Activated CD8-positive, alpha-beta memory T cell treated with anti-CD3 and anti-CD28 coated beads, Interleukin-2, amount 50 U/mL, for 48 hours (primary cell): ENCODE measurements at places on chromosomes 11 and 22.

DNA sequence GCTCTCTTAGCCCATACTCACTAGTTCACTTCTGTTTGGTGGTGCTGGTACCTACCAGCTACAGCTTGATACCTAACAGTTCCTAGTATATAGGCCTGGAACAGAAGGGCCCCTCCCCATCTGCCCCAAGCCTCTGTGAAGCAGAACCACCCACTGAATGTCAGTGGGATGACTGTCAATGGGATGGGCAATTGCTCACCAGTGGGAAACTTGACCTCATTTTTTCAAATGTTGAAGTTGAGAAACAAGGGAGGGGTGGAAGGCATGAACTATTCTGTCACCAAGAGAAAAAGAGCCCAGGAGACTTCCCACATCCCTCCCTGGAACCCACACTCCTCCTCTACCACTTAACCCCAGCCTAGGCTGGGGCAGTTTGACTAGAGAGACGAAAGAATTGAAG lies at the start of gene NLRP10:
TSS of gene NLRP10 (minus strand) at position 62 of the 400 bp plus-strand sequence. CDS start 1,952 bp downstream, outside the sequence.
- DNase-seq: no peak

GRCh38 chr11:68414496-68415221 lies 45.9 kb upstream of the PPP6R3 start:
- no peak for DNase-seq

DNA sequence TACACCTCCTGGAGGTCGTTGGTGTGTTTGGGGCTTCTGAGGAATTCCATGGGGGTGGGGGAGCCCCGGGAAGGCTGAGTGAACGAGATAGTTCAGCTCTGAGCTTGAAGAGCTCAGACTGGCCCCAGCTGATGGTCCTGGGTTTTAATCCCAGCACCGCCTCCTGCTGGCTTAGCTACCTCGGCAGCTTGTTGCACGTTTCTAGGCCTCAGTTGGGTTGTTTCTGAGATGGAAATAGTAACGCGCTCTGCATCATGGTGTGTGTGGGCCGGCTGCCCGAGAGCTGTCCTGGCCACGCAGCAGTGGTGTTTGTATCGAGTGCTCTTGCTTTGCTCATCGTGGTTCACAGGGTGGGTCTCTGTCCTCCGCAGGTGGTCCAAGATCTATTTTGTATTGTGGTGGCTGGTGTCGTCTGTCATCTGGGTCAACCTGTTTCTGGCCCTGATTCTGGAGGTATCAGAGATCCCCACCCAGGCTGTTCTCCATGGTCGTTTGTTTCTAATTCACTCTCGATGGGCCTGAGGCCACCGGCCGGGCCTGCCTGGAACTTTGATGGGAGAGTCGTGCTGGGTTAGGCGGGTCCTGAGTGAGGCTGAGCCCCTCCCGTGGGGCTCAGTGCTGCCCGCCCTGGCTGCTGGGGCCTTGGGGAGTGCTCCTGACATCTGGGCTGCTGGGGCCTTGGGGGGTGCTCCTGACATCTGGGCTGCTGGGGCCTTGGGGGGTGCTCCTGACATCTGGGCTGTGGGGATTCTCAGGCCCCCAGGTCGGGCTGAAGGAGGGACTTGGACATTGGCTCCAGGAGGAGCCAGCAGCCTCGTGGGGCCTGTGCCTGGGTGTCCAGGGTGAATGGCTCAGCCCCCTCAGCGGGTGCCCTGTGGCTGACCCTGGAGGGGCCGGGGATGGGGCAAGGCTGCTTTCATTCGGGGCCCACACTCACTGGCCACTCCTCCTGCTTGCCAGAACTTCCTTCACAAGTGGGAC lies 37.7 kb downstream of the TPCN2 start:
- no peak for DNase-seq

- DNase-seq: no peak
These were observed 5.3 kb downstream of the CPT1B start for GRCh38 chr22:50572965-50573364.

DNA sequence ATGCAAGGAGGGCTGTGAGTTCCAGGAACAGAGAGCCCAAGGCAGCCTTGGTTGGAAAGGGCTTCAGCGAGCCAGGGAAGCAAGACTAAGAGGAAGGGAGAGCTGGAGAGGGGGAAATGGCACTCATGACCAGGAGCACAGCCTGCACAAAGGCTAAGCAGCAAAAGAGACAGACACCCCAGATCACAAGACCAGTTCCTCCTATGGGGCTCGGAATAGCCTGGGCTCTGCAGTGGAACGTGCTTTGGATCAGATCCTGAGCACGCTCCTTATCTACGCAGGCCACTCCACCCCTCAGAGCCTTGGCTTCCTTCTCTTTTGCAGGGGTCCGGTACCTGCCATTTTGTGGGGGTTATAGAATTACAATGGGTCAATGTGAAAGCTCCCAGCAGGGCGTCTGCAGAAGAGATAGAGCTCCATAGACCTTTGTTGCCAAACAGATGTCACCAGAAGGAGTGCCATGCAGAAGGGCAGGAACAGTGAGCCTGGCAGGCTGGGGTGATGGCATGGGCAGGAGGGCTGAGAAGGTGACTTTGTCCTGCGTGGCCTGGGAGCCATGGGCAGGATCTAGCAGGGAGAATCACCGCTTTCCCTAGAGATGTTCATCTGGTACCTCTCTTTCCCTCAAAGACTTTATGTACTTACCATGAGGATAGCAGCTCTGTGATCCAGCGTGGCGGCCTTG lies 33.8 kb downstream of the ZC3H7B start:
- no peak for DNase-seq

DNA sequence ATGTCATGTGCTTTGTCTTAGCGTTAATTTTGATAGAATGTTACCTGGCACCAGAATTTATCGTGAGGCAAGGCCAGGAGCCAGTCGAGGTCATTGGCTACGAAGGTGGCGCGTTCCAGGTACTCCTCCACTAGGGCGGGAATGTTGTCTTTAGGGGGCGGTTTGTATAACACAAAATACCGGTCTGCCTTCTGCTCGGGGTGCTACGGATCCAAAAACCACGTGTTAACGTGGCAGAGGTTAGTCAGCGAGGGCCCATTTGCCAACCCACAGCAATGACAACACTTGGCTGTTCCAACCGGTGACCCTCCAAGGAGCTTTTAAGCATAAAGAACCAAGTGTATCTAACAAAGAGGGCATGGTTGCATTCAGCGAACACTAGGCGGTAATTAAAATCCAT lies 12.5 kb downstream of the ASCC2 start:
- DNase-seq: no peak

DNA sequence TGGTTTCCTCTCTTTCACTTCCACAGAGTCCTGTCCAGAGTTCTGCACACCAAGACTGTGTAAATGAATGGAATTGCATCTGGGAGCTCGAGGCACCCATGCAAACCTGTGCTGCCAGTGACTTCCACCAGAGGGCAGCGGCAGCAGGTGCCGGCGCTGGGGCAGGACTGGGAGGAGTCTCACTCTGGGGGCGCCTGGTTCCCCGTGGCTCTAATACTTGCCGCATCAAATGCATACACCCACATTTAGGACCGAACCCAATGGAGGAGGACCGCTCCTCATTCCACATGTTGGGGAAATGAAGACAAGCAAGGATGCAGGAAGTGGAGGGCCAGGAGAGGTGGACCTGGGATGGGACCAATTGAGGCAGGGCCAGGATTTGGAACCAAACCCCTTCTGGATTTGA lies 1.1 kb upstream of the CD6 start:
- peak; percentile 90 for DNase-seq

DNA sequence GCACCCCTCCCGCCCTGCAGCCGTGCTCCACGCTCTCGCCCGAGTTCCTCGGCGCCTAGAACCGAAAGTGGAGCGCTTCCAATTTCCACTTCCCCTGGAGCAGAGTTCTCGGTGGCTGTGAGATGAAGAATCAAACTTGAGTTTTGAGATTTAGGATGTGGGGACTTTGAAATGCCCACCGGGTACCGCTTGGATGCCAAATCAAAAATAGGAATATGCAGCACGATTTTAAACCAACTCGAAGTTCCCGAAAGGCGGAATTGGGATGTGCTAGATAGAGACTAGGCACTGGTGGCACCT lies 569 bp downstream of the POLA2 start:
- no peak for DNase-seq

DNA sequence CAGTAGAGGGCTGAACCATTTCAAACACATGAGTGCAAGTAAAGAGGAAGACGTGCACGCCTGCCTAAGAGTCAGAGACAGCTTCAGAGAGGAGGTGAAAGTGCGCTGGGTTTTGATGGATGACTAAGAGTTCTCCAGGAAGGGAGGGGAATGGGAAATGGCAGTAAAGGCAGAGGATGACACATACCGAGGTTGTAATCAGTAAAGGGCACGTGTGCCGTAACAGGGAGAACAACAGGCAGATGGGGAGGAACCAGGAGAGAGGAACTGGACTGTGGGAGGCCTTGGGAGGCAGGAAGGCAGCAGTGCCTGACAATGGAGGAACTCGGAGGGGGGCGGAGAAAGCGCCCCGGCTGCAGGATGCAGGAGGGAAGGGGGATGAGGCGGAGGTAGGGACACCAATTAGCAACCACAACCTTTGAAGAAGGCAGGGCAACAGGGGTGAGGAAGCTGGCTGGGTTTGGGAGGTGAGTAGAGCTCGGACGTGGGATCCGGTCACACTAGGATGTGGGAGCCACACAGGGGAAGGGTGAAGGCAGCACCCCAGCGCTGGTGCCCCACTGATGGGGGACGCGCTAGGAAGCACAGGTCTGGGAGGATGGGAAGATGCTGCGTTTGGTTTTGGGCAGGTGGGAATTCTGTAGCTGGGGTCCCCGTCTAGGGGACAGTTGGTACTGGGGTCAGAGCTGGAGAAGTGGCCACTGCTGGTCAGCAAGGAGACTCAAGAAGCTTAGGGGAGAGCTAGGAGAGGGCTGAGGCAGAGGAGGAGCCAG lies 67.4 kb downstream of the SCUBE1 start:
- no peak for DNase-seq

DNA sequence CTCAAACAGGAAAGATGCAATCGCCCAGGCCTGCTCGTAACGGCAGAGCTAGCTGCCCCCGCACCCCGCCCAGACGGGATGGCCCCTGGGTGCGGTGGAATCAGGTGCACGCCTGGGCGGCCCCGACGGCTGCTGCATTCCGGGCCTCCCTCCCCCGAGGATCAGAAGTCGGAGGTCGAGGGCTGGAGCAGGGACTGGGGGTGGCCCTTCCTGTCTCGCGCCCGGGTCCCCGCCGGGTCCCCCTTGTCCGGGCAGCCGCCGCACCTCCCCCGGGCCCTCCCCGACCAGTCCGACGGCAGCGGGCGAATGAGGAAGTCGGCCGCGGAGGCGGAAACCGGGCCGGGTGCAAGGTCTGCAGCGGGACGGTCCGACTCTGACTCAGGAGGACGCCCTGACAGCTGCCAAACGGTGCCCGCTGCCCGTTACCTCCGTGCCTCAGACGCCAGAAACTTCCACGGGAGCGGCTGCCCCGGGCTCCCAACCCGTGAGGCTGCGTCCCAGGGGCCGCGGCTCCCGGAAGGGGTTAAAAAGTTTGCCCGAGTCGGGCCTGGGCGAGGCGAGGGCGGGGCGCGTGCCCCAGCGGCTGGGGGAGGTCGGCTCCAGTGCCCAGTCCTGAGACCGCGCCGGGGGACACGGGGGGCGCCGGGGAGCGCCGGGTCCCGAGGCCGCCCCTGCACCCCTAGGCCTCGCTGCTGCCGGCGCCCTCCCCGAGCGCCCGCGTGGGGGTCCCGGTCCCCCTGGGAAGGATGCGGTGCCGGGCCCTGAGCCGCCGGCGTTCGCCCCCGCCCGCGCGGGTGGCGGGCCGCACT lies 663 bp downstream of the MYH9 start:
- peak; percentile 84 for DNase-seq

DNA sequence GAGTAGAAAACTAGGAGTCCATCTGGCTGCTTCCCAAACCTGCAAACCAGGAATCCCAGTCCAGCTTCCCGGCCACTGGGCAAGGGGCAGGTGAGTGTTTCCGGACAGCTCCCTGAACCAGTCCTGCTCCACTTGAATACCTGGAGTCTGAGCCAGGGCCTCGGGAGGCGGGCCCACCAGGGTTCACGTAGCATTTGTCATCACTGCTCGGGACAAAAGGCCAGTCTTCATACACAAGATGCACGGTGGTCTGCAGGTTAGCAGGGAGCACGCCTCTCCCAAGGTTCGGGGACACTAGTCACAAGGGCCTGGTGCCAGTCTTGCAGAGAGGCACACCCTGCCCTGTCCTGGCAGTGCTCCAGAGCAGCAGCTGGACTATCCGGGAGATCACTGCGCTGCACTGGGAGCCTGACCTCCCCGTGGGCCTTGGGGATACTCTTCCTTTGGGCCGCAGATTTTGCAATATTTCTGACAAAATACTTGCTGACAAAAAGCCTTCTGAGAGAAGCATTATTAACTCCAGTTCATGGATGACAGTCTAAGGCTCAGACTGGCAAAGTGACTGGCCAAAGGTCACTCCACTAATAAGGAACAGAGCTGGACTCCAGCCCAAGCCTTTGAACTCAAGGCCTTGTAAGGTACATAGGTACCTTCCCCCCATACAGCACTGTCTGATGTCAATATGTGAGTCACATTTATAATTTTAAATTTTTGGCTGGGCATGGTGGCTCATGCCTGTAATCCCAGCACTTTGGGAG lies 25.1 kb downstream of the CD6 start:
- DNase-seq: no peak

DNA sequence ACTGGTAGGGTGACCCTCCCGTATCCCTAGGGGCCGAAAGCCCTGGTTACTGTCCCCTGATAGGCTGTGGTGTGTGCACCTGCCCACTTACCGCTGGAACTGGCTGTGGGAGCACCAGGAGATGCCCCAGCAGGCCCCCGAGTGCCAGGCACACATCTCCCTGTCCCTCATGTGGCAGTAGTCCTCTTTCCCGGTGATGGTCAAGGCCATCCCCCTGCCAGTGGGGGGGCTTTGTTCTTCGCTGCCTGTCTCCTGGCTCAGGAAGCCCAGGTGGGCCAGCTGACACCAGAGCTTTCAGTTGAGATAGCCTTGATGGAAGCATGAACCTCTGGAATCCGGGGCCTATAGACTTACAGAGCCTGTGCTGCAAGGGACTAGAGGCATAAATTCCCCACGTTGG lies 100.5 kb downstream of the MPPED1 start:
- no peak for DNase-seq

GRCh38 chr22:33835265-33835664 lies 85.0 kb downstream of the LARGE1 start:
- no peak for DNase-seq

- DNase-seq: no peak
These were observed 31.7 kb downstream of the POLR3H start for GRCh38 chr22:41512421-41513194.

DNA sequence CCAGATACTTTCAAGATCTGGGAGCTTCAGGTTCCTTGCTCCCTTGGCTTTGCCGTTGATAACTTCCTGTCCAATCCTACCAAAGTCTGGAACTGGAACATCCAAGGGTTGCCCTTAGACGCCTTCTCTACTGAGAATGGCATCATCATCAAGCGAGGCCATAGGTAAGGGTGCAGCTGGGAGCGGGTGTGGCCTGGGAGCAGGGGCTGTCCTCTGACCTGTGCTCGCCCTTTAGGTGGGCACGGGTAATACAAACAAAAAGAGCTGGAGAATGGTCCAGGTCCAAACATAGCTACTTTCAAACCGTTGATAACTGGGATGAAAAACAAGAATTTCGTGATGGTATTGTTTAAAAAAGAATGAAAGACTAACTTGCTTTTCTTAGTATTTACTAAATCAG lies 25.0 kb downstream of the CASP12 start:
- no peak for DNase-seq

GRCh38 chr11:64130618-64131017 lies 35.3 kb downstream of the MACROD1 start:
- DNase-seq: no peak
